Aorta (tissue), 5 donors: ENCODE measurements at places on chromosomes 1 and 21.

- no peak for DNase-seq
Observed at GRCh38 chr21:19490481-19490880, 1086.9 kb upstream of the TMPRSS15 start.

GRCh38 chr1:188371295-188371806 is 1542.6 kb downstream of the PLA2G4A start:
- DNase-seq, result no peak

DNA sequence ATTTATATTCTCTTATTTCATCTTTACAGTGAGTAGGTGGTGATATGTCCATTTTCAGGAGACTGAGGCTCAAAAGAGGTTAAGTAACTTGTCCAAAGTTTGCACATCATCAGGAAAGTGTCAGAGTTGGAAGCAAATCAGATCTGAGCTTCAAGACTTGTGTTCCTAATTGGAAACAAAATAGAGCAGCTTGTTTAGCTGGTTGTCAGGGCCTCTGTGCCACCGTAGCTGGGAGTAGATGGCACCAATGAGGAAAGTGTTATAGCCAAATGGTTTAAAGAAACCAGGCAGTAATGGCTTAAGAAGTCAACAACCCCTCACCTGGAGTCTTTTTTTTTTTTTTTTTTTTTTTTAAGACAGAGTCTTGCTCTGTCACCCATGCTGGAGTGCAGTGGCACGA is 19.7 kb downstream of the AGO1 start:
- DNase-seq, result no peak

DNA sequence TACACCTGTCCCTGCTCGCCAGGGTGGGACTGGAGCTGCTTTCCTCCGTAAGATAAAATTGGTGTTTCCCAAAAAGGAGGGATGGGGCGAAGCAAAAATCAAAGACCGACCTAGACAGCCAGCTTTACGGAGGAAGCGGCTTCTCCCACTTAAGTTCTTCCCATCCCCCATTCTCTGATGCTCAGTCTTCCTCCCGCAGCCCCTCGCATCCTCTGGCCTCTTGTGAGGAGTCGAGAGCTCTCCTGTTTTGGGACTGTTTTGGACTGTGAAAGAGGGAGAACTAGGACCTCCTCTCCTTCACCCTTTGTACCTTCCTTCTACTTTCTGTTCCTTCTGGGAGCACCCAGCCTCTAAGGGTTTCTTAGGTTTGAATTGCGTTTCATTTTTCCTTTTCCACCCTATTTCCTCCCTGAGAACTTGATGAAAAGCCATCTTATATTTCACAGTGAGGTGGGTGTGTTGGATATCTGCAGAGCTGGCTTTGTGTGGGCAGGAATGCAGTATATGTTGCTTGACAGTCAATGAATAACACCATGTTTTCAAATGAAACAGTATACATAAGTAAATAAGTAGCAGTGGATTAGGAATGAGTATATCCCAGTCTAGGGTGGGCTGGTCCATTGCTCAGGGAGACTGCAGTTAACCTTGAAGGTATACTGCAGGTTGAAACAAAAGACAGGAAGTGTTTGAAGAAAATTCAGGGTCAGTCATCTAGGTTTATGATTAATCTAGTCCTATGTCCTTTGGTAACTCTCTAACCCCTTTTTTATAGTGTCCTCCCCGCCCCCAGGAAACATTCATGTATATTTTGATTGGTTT is 848 bp downstream of the CTTNBP2NL start:
- no peak for DNase-seq

DNA sequence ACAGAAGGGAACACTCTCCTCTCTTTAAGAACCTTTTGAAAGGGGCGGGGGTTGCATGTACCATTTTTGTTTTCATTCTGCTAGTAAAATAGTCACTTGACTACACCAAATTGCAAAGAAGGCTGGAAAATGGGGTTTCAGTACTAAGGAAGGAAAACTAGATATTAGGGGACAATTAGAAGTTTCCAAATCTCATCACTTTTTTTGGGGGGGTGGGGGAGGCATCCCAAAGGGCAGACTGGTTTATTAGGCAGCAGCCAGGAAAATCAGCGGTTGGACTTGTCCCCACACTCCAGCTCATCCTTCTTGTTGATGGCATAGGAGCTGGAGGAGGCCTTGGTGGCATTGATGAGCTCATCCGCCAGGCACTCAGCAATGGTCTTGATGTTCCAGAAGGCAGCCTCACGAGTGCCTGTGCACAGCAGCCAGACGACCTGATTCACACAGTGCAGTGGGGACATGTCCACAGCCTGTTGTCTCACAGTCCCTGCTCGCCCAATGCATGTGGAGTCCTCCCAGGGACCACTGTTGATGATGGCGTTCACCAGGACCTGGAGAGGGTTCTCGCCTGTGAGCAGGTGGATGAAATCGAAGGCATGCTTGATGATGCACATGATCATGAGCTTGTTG is 1.7 kb upstream of the TMEM50B start:
- DNase-seq, result no peak

DNA sequence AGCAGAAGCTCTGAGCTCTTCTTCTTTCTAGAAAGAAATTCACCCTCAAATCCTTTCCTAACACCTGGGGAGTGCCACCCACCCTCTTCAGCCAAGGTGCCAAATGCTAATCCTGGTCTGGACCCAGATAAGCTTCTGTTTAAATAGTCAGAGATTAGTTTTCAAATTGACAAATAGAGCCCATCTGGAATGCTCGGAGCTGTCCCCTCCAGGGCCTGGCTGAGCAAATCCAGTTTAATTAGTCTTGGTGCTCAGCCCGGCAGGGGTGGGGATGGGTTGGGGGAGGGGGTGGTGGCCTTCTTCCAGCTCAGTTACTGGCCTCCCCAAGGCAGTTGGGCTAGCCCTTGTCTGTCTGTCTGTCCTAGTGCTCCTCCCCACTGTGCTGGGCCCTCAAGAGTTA is 269.5 kb downstream of the GRIK3 start:
- DNase-seq, result no peak

- DNase-seq, result no peak
Observed at GRCh38 chr1:181087400-181087901, 1.0 kb upstream of the IER5 start.
